Naive thymus-derived CD4-positive, alpha-beta T cell (primary cell): ENCODE measurements at places on chromosomes 2 and 18. TPM values are rescaled to one million over a fixed set of nuclear protein-coding genes. Genes with fewer than 3 reads are reported as not detected.

Gene CYBRD1
- total RNA-seq = 2.1 TPM

Gene SERPINB12
- not detected for total RNA-seq

Gene IGFBP5
- not detected for total RNA-seq

Gene GKN1
- not detected for total RNA-seq

Gene DSC3
- not detected in 2 replicates for total RNA-seq

Gene MAP2
- not detected in 2 replicates for total RNA-seq

Gene CFAP65
- not detected for total RNA-seq

Gene WNT10A
- total RNA-seq = 2.8 TPM

Gene ETAA1
- 16.4 TPM for total RNA-seq

Gene ITGB6
- total RNA-seq = not detected

Gene ARHGAP28
- total RNA-seq = not detected

Gene MC5R
- total RNA-seq = not detected

Gene LONRF2
- 0.05 TPM for total RNA-seq

Gene BOK
- total RNA-seq = not detected

DNA sequence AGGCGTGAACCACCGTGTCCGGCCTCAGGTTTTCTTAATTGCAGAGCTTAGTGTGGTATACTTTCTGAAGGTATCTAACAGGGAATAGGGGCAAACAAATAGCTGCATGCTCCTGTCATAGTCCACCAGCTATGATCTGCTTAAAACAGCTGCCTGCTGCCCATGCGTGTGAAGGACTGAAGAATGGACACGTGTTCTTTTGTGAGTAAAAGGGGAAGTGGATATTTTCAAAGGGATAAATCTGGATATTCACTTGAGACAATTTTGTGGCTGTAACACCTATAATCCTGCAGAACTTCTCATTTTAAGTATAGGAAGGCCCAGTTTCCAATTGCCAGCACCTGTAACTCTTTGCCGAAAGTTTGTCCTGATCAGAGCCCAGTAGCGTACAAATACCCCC, 44.7 kb downstream of the TRPM8 start:
- DNase-seq = no peak

DNA sequence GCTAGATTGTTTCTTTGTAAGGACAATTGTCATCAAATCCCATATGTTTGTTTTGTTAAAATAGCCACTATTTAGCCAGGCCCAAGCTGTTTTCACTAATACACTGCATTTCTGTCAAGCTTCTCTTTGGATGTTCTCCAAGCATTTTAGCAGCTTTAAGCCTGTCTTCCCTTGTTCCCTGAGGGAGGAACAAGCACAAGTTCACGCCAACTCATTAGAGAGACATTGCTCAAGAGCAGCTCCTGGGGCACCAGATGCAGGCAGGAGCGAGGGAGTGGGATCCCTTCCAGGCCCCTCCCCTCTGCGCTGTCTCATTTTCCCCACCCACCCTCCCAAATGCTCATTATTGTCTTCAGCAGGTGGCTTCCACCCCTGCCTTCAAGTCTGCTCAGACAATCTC, 32.6 kb upstream of the PPP3R1 start:
- DNase-seq = no peak

- DNase-seq = no peak
Measured at GRCh38 chr2:205141381-205141780, 540.9 kb upstream of the NRP2 start.

DNA sequence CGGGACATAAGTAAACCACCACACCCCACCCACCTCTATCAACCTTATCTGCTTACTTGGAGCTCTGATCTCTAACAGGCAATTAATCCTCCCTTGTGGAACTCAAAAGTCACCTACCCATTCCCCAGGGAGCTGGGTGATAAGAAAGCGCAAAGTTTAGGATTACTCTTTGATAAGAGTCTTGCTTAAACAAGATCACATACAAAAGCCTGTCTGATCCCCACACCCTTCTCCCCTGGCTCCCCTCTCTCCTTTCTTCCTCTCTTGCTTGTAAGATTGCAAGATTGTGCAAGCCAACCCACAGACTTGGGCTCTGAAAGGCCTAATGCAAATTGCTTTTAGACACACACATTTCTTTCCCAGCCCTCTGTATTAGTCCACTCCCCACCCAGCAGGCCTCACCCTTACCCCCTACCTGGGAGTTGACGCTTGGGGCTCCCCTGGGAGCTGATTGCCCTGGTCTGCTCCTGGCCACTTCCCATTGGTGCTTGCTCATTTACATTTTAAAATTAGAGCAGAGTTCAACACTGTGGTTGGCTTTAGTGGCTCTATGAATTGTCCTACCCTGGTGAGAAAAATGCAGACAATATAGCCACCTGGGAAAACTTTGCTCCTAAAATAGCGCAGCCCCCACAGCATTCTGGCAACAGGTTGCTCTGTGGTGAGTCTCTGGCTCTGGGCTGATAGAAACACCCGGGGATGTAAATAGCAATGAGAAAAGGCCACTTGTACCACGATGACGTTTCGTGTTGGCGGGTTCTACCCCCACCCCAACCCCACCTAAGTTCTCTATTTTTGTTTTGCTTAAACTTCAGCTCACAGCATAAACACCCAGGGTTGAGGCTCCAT, 92.8 kb upstream of the MSH2 start:
- DNase-seq = no peak

DNA sequence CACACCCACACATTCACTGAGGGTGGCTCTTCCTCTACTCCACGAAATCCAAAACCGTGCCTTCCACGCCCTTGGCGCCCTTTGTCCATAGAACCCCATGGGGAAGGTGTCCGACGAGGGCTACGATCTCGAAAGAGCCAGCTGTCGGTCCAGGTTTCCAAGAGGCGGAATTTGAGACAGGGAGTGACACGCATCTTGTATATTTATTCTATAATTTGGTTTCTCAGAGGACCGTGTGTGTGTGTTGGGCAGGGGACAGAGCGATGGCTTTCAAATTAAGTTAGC, 726 bp downstream of the C2orf69 start:
- DNase-seq = no peak

- no peak for DNase-seq
Measured at GRCh38 chr2:40123326-40123725, 328.6 kb downstream of the SLC8A1 start.

- DNase-seq = peak; percentile 23
Measured at GRCh38 chr2:100246163-100247145, 75.8 kb downstream of the LONRF2 start.

GRCh38 chr2:19355416-19355821, 3.0 kb downstream of the OSR1 start:
- DNase-seq = no peak

GRCh38 chr2:217047631-217048030, 187.8 kb upstream of the TNP1 start:
- no peak for DNase-seq

GRCh38 chr2:11553661-11554398, 20.0 kb downstream of the GREB1 start:
- DNase-seq = no peak

GRCh38 chr18:33181016-33181415, 259.5 kb downstream of the CCDC178 start:
- no peak for DNase-seq

- no peak for DNase-seq
Measured at GRCh38 chr2:237459226-237459625, 27.8 kb upstream of the MLPH start.

- no peak for DNase-seq
Measured at GRCh38 chr2:40361478-40361877, 90.4 kb downstream of the SLC8A1 start.

GRCh38 chr2:119760237-119760955, 674 bp downstream of the PTPN4 start:
- DNase-seq = no peak

- DNase-seq = no peak
Measured at GRCh38 chr2:25650256-25650655, 23.1 kb downstream of the DTNB start.

DNA sequence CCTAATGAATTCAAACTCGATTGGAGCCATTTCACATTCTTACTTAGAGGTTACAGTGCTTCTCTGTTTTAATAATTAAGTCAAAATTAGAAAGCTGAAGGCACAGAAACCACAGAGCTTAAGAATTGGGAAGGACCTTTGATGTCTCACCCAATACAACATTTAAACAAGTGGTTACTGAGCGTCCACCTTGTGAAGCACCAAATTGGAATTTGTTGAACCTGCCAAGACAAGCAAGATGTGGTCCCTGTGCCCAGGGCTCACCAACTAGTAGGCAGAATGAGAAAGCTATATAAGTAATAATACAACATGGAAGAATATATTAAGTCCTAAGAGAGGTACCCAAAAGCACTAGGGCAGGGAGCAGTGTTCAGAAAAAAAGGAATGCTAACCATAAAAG, 64.5 kb upstream of the NPAS2 start:
- no peak for DNase-seq

DNA sequence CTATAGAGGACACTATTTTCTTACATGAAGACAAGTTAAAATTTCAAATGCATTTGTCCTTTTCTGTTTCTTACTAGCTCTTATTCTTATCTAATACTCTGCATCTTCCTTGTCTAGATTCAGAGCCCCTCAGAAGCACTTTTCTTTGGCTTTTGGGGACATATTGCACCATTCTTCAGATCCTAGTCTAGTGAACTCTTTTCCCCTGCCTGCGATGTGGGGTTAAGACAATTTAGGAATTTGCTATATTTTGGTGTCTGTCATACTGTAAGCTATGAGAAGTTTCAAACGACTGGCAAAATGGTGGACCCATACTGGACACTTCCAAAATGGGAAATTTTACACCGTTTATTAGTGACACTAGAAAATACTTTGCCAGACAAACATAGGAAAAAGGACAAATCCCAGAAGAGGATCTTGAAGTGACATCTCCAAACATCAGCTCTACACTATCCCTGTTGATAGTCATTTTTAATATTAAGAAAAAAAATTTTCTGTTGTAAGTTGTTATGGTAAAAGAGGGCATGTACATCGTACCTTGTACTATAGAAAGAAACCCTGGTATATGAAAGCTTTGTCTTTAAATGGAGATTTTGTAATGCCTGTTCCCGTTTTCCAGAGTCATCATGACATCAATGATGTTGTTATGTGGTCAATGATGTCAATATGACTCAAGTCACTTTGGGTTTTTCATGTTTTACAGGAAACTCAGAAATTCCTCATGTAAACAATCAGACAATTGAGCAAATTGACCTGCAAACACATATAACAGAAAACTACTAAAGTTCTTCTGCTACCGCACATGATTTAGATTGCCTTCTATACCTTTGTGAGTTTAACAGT, 4.4 kb upstream of the KYNU start:
- no peak for DNase-seq

DNA sequence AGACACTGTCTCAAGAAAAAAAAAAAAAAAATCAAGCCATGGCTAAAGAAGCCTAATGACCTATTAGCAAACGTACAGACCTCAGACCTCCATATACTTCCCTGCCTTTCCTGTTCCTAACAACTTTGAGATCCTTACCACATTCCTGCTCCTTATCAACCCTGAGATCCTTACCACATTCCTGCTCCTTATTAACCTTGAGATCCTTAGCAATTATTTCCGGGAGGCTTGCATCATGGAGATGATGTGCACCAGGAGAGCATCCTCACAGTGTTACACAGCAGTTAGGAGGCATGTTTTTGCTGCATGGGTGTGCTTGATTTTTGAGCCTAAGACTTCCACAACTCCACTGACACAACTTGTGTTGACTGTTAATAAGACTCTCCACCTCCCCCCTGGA, 54.6 kb upstream of the RASGRP3 start:
- DNase-seq = no peak

- no peak for DNase-seq
Measured at GRCh38 chr18:1020731-1021344, 116.2 kb downstream of the ADCYAP1 start.

DNA sequence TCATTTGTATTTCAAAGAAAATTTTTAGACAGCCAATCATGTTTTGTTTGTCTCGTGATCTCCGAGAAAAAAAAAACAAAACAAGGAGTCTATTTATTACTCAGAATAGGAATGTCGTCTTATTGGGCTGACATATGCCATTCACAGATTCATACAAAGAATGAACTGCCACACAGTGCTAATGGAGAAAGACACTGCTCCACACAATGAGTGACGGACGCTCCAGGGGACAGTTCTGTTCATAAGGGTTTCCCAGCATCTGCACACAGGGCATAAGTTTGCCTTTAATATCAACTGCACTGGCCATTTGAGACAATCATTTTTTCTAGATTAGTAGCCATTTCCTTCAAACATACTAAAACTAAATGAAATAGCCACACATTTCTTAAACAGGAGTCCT, 3.4 kb downstream of the SERTAD2 start:
- no peak for DNase-seq

DNA sequence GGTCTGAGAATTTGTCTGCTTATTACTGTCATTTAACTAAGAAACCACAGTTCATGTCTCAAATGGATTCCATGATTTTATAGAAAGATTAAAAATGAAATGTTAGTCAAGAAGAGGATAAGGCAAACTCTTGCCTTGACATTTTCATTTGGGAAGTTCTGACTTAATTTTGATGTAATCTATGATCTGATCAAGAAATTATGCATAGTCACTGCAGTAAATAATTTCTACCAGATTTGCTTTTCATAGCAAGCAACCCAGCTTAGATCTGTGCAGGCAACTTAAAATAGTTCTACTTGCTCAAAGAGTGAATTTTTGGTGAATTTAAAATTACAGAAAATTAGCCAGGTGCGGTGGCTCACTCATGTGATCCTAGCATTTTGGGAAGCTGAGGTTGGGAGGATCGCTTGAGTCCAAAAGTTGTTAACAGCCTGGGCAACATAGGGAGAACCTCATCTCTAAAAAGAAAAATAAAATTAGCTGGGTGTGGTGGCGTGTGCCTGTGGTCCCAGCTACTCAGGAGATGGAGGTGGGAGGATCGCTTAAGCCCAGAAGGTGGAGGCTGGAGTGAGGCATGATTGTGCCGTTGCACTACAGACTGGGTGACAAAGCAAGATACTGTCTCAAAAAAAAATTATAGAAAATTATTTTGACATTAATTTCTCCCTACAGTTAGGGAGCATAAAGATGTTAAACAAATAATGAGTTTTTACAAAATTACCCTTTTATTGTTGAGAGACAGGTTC, 158.7 kb upstream of the MYO3B start:
- DNase-seq = no peak

DNA sequence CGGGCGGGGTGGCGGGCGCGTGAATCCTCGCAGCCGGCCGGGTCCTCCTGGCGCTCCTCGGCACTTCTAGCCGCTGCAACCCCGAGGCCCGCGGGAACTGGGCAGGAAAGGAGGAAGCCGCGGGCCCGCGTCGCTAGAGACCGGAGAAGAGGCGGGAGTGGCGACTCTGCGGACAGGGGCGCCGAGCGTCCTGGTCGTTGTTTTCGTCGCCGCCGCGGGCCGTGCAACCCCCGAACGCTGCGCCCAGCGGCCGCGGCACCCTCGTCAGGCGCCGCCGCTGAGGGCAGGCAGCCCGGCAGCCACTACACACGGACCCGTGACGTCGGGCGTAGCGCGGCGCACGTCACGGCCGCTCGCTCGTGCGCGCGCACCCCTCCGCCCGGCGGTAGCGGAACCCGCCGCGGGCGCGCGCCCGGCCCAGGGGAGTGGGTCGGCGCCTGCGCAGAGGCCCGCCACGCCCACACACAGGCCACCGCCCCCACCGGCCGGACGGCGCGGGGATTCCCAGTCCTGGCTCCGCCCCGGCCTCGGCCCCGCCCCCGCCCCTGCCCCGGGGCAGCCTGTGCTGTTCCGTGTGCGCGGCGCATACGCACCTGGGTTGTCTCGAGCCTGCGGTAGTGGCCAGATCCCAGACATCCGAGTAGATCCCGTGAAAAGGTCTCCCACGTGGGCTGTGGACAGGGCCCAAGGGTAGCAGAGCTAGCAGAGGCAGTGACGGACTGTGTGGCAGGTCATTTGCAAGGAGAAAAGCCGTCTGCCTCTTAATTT, at the start of gene MAP3K2:
MAP3K2 (minus strand) TSS at position 321 of the 768 bp plus-strand sequence. CDS start 44,846 bp downstream, outside the sequence.
- DNase-seq = peak; percentile 95

GRCh38 chr18:55300421-55300935, 287.5 kb downstream of the TCF4 start:
- no peak for DNase-seq
